Activated B cell treated with CpG ODN at 0.5 μM for 24 hours (primary cell): ENCODE measurements at places on chromosomes 2 and 18.

- no peak for DNase-seq
These were observed 4.0 kb downstream of the GKN2 start for GRCh38 chr2:68948710-68949109.

DNA sequence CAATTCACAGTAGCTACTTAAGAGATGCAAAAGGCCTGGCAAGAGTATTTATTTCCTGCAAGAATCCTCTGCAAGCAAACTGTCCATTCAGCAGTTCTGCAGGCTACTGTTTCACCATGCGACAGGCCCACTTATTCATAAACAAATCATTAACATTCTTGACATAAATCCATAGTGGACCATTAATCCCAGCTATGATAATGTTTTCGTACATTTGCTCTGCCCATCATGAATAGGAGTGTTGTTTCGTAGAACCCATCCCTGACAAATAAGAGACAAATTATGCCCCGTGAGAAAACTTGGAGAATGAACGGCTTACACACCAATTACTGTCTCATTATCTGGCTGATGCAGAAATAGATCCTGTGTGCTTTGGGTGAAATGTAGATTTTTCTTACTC, 65.4 kb downstream of the PID1 start:
- DNase-seq = no peak

- no peak for DNase-seq
These were observed 216.5 kb downstream of the CDCA7 start for GRCh38 chr2:173571021-173571821.

DNA sequence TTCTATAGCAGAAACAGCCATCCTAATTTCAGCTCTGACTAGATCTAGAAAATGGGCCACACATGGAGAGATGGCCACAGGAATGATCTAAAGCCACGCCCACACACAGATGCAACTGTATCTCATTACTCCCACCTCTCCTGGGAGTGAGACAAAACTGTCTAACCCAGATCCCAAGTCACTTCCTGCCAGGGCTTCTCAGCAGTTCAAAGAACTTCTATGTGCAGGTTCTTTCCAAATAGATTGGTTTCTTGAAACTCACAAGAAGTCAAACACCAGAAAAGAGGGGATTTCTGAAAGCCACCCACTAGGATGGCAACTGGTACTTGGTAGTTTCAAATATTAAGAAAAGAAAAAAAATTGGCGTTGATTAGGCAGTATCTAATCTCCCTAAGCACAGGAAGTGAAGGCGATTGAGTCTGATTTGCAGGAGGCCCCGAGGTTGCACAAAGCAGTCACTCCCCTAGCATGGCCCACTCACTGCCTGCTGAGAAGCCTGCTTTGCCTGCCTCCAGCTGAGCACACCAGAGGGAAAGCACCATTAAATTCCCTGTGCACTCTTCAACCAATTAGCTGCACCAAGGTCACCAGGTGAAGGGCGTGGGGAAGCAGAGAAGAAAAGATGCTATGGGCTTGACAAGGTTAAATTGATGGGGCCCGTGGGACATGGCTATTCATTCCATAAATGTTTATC, 51.1 kb downstream of the PAPOLG start:
- DNase-seq = peak; percentile 34

DNA sequence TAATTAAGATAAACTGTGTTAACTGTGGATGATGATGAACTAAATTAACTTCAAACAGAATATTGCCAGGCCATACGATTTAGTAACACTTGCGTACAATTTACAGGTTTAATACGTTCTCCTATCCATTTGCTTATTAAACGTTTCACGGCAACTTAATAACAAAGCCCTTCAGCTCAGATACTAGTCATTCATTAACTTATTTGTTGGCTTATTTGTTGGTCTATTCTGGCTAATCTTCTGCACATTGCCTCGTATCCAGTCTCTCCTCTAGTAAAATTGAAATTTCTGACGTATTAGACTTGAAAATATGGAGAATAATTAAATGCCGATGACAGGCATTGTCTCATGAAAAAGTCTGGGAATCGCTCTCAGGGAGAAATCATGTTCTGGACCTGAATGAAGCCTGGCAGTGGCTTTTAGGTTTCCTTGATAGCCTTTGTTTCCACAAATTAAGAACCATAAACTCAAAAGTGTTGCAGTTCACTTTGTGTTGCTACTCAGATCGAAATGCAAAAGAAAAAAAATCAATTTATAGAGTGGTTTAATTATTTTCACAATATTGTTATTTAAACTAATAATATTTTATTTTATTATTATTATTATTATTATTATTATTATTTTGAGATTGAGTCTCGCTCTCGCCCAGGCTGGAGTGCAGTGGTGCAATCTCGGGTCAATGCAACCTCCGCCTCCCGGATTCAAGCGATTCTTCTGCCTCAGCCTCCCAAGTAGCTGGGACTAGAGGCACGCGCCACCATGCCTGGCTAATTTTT, 4.5 kb downstream of the SCLY start:
- no peak for DNase-seq

- no peak for DNase-seq
These were observed 22.6 kb downstream of the MTX2 start for GRCh38 chr2:176291809-176292283.

DNA sequence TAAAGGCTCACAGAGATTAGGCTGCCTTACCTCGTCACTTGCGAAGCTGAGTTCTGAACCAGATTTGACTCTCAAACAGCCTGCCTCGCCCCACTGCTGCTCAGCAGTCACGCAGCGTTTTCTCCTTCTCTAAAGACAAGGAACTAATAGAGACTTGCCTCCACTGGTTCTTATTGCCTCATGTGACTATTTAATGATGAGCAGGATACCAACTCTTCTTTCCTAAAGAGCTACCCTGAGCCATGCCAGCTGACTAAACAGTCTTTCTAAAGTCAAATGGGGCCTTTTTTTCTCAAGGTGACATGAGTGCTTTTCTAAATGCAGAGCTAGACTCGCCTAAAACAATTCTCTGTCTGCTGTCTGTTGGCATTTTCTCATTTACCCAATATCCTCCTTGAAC, 147.5 kb downstream of the NCKAP5 start:
- DNase-seq = no peak

DNA sequence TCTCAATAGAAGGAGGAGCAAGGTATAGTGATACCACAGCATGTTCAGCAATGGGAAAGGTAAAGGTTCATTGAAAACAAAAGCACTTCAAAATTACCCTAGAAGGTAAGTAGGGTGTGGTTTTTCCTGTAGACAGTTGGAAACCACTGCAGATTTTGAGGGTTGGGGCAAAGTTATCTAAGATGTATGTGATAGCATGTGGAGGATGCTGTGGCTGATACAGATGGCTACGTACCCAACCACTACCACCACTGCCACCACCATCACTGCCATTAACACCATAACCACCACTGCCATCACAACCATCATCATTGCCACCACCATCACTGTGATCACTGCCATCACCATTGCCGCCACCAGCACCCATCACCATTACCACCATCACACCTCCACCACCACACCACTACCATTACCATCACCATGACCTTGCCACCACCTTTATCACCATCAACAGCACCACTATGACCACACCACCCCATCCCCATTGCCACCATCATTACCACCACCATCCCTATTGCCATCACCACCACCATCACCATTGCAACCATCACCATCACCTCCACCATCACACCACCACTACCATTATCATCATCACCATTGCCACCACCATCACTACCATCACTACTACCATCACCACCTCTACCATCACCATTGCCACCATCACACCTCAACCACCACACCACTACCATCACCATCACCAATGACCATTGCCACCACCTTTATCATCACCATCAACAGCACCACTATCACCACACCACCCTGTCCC, 3.7 kb downstream of the TMSB10 start:
- DNase-seq = no peak

DNA sequence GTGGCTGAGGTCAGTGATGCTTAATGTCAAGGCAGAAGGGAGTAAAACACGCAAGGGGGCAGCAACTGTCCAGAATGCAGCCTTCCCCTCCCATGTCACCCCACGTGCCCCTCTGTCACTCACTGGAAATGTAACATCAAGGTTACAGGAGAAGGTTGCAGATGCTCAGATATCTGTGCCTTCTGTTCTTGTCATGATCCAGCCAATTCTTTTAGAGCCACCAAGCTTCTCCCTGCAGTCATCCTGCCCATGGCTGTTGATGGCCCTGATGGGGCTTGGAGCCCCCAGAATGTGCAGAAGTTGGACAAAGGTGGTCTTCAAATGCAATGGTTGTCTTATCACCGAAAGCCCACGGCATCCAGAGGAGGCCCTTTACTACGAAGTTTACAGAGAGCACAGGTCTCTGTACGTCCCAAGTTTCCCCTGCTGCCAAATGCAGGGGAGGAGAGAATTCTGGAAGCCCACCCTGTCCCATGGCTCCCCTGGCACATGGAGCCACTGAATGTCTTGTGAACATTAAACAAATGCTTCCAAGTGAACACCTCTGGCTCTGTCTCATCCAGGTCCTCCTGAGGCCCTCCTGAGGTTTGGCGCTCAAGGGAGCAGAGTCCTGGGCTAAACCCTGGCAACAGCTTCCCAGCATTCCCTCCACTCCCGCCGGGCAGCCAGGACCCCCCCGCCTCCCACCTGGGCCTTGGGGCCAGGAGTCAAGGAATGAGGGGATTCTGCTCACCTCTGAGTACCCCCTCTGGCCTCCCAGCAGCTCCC, 4.5 kb upstream of the GPR55 start:
- DNase-seq = peak; percentile 11

GRCh38 chr2:172251231-172251630, 148.5 kb upstream of the DLX2 start:
- no peak for DNase-seq

GRCh38 chr2:42830922-42831574, 38.7 kb upstream of the HAAO start:
- DNase-seq = no peak

- DNase-seq = no peak
These were observed 6.8 kb downstream of the TBR1 start for GRCh38 chr2:161422816-161423403.

DNA sequence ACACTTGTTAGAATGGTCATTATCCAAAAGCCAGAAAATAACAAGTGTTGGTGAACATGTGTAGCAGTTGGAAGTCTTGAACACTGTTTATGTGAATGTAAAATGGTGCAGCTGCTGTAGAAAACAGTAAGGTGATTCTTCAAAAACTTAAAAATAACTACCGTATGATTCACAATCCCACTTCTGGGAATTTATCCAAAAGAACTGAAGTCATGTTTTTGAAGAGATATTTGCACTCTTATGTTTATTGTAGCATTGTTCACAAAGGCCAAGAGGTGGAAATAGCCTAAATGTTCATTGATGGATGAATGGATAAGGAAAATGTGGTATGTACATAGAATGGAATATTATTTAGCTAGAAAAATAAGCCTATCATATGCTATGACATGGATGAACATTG, 6.3 kb upstream of the SPP2 start:
- no peak for DNase-seq

DNA sequence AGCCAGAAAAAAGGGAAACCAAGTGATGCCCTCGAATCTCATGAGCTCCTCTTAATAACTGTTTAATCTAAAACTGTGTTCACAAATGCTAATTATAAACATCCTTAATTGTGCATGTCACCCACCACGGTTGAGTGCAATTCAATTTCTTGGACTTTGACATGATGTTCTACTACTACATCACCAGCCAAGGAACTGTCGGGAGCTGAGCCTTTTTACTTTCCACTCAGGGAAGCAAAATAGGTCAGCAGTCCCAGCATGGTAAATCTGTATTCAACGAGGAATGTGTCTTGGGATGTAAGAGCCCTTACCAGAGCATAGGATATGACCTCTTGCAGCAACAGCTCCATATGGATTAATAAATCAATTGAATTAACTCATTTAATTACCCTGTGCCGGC, 20.8 kb upstream of the REG3G start:
- no peak for DNase-seq

DNA sequence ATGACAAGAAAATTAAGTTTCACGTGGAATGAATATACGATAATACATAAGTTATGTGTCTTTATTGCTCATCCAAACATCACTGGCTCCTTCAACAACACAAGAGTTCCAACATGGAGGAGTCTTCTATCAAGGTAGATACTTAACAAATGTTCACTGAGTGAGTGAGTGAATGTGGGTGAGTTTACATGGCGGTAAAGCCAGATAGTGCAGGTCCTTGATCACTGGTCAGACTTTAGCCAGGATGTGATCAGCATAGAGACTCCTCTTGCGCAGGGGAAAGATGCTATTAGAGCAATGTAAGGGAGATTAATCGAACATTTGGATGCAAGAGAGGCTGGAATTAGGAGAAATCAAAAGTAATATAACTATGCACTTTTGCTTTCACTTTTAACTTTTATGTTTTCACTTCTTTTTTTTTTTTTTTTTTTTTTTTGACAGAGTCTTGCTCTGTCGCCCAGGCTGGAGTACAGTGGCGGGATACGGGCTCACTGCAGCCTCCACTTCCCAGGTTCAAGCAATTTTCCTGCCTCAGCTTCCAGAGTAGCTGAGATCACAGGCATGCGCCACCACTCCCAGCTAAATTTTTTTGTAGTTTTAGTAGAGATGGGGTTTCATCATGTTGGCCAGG, 249.0 kb upstream of the ID2 start:
- no peak for DNase-seq

GRCh38 chr2:149180226-149180875, 141.9 kb downstream of the LYPD6B start:
- DNase-seq = no peak

DNA sequence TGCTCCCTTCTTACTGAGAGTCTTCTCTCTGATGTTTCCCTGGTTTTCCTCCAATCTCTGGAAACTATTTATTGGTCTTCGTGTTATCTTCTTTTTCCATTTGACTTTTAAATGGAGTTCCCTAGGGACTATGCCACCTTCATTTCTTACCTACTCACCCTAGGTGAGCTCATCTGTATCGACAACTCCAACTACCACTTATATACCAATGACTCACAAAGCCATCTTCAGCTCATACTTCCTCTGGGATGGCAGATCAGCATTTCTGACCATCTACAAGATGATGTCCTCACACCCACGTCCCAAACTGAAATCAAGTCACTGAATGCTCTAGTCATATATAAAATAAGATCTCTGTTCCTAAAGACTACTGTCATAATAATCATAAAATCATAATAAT, 40.6 kb downstream of the CFAP210 start:
- DNase-seq = no peak

DNA sequence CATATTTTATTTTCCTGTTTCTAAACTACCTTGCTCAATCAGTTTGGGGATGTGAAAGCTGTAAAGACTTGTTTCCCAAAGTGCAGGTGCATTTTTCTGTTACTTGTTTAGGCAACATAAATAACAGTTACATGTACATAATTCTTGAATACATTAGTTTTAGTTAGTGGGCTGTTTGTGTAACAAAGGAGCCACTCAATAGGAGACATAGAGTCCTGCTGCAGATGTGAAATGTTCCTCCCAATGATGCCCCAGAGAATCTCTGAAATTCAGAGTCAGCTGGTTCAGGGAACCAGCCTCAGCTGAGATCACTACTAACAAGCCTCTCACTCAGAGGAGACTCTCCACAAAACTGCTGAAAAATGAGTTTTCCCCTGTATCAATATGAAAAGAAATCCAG, 91.5 kb upstream of the TWSG1 start:
- no peak for DNase-seq

- no peak for DNase-seq
These were observed 133.4 kb downstream of the RTP5 start for GRCh38 chr2:242002944-242003343.
